ENCODE measurements at places on chromosomes 5 and 9. TPM values are rescaled to one million over a fixed set of nuclear protein-coding genes. Genes with fewer than 3 reads are reported as not detected.

Gene CEP72
- 23.1 TPM for total RNA-seq

Gene ADAMTS16
- 14.3 TPM for total RNA-seq

Gene SLC25A2
- not detected for total RNA-seq

Gene TEX48
- total RNA-seq, result not detected

Gene ANKRD18A
- total RNA-seq, result 2.4 TPM

Gene ANXA2R
- total RNA-seq, result not detected

Gene TAF1L
- 0.04 TPM for total RNA-seq

Gene TBC1D2
- total RNA-seq, result 7.7 TPM

Gene OR1J2
- total RNA-seq, result not detected

Gene ITK
- not detected for total RNA-seq

Gene CAVIN4
- total RNA-seq, result 6.0 TPM

Gene NR6A1
- total RNA-seq, result 125 TPM

Gene SLCO4C1
- 6.7 TPM for total RNA-seq

Gene SEMA6A
- 355 TPM for total RNA-seq

Gene NR2F1
- total RNA-seq, result not detected

Gene RUSC2
- total RNA-seq, result 5.6 TPM

Gene IFNE
- 0.35 TPM for total RNA-seq

Gene ADAM19
- total RNA-seq, result 13.3 TPM

Gene DAB2IP
- 42.8 TPM for total RNA-seq

Gene EFCAB9
- not detected for total RNA-seq

Gene EIF4EBP3
- not detected for total RNA-seq

Gene GPX3
- total RNA-seq, result 48.4 TPM

Gene SLC6A7
- total RNA-seq, result not detected

Gene IL5
- not detected for total RNA-seq

Gene PCDHGA2
- 1.0 TPM for total RNA-seq

Gene SHOC1
- total RNA-seq, result not detected

All from GM23338 (cell line).